ENCODE measurements at places on chromosomes 7 and 10.

GRCh38 chr7:116150588-116150987 lies 59.8 kb upstream of the TES start:
- no peak for DNase-seq

- DNase-seq: no peak
Observed at GRCh38 chr7:35430547-35431153, 176.8 kb upstream of the TBX20 start.

DNA sequence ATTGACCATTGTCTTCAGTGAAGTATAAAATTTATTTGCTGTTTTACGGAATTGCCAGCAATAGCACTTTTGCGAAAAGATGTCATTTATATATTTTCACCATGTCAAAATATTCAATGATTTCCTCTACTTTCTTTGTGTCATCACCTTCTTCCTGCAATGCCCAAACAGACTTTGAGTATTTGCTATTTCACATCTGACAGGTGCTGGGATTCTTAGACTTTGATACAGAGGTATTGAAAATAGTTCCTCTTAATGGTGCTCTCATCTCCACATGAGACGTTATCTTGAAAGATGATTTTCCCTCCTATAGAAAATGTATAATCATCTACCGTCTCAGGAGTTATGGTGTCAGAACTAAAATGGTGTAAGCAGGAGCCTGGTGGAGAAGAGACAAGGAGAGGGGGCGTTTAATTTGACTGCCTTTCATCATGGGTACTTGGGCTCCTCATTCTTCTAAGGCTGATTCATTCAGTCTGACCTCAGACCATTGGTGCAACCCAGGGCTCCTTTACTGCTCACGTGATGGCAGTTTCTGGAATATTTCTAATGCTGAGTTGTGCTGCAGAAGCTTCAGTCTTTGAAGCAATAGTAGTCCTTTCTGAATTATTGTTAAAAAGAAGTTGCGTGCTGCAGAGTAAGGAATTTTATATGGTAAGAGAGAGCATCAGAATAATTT lies 404.6 kb downstream of the PHTF2 start:
- no peak for DNase-seq

- DNase-seq: no peak
Observed at GRCh38 chr10:4262870-4263600, 478.0 kb upstream of the KLF6 start.

- DNase-seq: no peak
Observed at GRCh38 chr7:135147899-135148721, at the start of gene TMEM140. Gene TMEM140, plus strand, starts transcription at chr7:135148072. Its CDS starts 16,370 bp downstream, at chr7:135164442.

DNA sequence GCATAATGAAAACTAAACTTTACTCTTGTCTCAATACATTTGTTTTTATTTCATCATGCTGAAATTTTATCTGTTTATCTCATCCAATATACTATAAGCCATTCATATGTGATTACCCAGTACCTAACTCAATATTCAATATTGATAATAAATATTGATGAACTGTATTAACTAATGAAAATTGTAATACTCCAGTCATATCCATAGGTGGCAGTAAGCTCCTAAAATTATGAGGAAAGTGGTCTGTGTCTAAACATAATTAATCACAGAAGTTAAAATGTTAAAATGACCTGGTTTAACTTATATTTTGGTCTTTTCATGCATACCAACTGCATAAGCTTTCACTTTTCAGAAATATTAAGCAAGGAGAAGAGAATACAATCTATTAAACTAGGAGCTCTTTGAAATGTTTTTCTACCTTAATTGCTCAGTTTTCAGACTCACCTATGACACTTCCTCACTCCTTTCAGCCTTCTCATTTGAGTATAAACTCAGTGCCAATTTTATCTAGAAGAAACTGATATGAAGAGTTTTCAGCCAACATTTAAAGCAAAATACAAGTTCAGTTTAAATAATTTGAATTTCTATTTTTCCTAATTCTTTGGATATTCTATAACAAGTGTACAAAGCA lies 30.5 kb upstream of the VWDE start:
- no peak for DNase-seq

- no peak for DNase-seq
Observed at GRCh38 chr10:124155781-124156435, 62.5 kb upstream of the CHST15 start.

DNA sequence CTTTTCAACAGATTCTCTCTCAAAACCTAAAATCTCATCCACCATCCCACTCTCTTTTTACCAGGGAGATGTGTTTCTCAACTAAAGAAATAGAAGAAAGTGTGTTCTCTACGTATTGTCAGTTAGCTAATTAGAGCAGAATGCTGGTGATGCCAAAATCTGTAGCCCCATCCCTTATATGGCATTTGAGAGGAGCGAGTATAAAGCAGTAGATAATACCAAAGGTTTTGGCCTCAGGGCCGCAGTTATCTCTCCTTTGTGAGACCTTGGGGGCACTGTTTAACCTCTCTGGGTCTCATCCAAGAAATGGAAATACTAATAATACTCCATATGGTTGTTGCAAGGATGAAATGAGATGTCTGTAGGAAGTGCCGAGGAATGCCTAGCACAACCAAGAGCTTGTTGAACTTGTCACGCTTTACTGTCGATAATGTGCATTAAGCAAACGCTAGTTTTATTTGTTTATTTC lies 456 bp upstream of the DLD start:
- no peak for DNase-seq

DNA sequence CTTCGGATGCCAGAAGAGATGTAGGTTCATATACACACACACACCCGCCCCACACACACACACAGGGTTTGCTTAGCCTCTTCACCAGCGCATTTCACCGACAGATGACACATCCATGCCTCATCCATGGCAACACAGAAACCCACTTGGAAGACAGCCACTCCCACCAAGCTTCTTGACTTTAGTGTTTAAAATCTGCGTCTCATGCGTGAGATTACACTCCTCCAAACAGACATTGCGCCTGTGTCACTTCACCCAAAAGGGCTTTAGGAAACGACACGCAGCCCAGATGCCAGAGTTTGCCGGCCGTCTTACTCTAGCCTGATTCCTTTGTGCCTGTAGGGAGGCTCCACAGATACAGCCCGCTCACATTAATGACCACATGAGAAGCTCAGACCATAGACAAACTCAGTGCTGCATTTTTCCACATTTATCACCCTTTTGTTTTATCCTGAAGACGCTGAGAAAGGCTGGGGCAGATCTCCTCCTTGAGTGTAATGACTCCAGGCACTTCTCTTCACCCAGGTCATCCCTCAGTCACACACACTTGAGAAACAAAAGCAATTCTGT lies 73.8 kb downstream of the DIP2C start:
- DNase-seq: no peak

- no peak for DNase-seq
Observed at GRCh38 chr10:114195079-114195478, 15.9 kb downstream of the TDRD1 start.

GRCh38 chr10:10295537-10295936 lies 722.1 kb upstream of the CELF2 start:
- no peak for DNase-seq

- no peak for DNase-seq
Observed at GRCh38 chr10:48697821-48698764, 13.4 kb downstream of the WDFY4 start.

GRCh38 chr10:77151408-77151807 lies 486.2 kb downstream of the KCNMA1 start:
- no peak for DNase-seq

GRCh38 chr10:128268015-128268722 lies 141.9 kb upstream of the MKI67 start:
- DNase-seq: no peak

Data from RWPE2 (cell line).